ENCODE measurements at places on chromosomes 13 and 19.

- DNase-seq = no peak
Observed at GRCh38 chr13:32098272-32098671, 66.7 kb downstream of the FRY start.

DNA sequence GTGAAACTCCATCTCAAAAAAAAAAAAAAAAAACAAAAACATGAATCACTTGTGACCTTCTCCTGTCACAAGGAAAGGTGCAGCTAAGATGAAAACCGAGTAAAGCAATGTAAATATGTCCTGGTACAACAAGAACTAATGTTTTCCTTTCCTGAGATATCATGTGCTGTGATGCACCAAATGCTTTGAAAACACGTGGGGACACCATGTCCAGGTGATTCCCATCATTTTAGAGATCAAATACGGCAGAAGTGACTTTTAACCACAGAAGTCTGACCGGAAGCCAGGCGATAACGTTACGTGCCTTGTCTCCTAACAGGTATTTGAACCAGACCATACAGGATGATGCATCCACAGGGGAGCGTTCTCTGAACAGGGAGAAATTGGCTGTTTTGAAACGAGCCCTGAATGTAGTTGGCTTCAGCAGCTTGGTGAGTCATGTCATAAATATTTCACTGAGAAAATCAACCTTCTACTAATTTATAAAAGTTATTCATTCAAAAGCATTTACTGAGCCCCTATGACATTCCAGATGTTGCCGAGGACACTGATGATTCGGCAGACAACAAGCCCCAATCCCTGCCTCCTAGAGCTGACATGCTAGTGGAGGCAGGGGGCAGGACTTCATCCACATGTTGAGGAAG, 328.1 kb downstream of the MYO16 start:
- no peak for DNase-seq

DNA sequence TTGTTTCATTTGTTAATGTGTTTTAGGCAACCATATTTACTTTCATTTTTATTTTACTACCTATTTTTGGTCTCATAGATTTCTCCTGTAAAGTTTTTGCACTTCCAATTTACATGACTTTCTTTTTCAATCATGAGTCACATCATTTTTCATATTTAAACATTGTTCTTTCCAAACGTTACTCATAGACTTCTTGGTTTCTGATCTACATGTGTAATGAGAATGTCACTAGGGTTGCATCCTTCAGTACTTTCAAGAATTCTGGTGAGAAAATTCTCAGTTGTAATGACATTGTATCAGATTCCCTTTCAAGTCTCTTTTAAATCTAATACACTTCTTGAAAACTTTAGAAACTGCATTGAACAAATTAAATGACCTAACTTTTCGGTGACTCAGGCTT, 991.7 kb downstream of the EFNB2 start:
- DNase-seq = peak; percentile 1

DNA sequence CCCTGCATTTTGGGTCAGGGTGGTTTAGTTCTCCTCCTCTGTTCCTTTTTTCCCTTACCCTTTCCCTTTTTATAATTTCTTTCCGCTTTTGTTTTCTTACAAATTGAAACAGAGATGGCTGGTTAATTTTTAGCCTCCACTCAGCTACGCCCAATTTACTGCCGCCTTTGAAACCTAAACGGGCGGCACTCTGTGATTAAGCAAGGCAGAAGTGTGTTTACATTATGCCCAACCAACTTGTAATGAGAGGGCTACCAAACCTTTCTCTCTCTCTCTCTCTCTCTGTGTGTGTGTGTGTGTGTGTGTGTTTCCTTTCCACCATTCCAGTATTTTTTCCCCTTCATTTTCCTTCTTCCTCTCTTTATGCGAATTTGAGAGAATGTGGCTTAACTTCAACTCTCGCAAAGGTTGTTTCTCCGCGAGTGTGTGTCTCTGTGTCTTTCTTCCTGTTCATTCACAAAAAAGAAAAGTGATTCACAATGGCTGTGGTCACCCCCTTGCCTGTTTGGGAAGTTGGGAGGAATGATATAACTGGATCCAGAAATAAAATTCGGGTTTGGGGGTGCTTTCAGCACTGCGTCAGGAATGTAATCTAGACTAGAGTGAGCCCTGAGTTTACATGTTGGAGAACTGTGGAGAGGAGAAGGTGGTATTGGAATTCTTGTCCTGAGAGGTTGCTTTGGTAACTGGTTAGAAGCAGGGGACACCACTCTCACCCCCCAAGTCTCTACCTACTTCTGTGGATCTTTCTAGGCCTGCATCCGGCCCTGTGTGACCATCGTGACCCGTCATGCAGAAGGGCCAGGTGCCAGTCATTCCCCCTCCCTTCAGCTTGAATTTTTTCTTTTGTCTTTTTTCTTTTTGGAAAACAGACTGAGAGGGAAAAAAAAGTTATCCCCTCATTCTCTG, 31.4 kb downstream of the NFIX start:
- DNase-seq = no peak

- DNase-seq = no peak
Observed at GRCh38 chr13:84077271-84077670, 195.0 kb upstream of the SLITRK1 start.

DNA sequence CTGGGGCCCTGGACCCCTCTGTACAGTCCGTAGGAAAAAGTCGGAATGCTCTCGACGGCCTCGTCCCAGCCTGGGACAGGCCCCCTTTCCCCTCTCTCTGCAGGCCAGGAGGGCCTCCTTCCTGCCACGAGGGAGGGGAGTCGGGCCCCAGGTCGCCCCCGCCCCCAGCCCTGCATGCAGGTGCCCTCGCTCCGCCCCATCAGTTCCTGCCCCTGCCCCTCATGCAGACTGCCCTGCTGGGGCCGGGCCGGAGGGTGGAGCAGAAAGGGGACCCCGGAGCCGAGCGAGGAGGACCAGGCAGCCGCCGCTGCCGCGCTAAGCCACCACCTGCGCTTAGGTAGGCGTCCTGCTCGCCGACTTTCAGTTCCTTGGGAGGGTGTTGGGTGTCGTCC, 7.3 kb downstream of the LYL1 start:
- no peak for DNase-seq
